Transverse colon (tissue), 4 donors: ENCODE measurements at places on chromosomes 7 and 10. TPM values are rescaled to one million over a fixed set of nuclear protein-coding genes. Genes with fewer than 3 reads are reported as not detected.

The SLC18A3 gene
- 1.5 TPM for total RNA-seq

The PNLIPRP3 gene
- not detected for total RNA-seq

The OR2A5 gene
- total RNA-seq, result not detected

The STRIP2 gene
- 0.82 TPM for total RNA-seq

- no peak overlapping the region for H3K4me3 ChIP-seq
- no peak for DNase-seq
- H3K4me1 ChIP-seq, result peaks cover 28% of the 10 kb centered on the region
- H3K27me3 ChIP-seq, result no peaks in the 10 kb centered on the region
- no peaks in the 10 kb centered on the region for H3K36me3 ChIP-seq
These were observed 89.0 kb upstream of the SVIL start for GRCh38 chr10:29723726-29724125.

DNA sequence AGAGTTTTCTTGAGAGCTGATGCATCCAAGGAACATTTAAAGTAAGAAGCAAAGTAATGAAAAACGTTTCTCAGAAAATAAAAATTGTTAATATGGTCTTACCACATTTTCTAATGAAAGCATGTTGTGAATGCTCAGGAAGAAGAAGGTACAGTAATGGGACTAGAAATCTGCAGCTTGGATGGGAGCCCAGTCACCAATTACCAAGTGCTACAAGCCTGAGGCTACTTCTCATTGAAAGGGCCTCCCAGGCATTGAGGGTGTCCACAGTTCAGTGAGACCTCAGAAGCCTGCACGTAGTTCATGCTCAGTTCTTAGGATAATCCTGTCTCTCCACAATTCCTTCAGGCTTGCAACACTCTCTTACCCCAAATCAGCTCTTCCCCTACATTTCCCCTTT, 17.6 kb downstream of the PTN start:
- no peaks in the 10 kb centered on the region for H3K27me3 ChIP-seq
- DNase-seq, result no peak
- H3K36me3 ChIP-seq, result no peaks in the 10 kb centered on the region
- H3K27ac ChIP-seq, result no peak overlapping the region
- no peak overlapping the region for H3K4me3 ChIP-seq

GRCh38 chr10:12907656-12908055, 93.9 kb downstream of the CCDC3 start:
- no peak for DNase-seq
- no peaks in the 10 kb centered on the region for H3K4me1 ChIP-seq
- H3K27me3 ChIP-seq, result no peaks in the 10 kb centered on the region
- no peak overlapping the region for H3K4me3 ChIP-seq
- no peak overlapping the region for H3K27ac ChIP-seq

GRCh38 chr7:80357530-80357929, 154.3 kb downstream of the GNAT3 start:
- no peak overlapping the region for H3K27ac ChIP-seq
- no peaks in the 10 kb centered on the region for H3K36me3 ChIP-seq
- H3K4me3 ChIP-seq, result no peak overlapping the region
- no peak for DNase-seq
- no peaks in the 10 kb centered on the region for H3K27me3 ChIP-seq

DNA sequence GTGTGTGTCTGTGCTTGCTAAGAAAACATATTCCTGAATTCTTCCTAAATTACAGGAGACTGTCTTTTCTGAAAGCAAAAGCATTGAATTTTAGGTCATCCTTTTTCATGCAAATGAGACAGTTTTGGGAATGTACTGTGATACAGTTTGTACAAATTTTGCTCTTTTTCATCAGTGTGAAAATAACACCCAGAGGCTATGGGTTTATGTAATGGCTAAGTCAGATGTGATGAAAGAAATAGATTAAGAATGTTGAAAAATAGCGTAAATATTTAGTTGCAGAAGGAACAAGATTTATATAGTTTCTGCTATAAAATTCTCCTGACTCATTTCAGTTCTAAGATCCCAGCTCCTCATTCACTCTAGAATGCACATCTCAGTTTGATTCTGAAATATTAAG, 24.6 kb downstream of the POM121L12 start:
- H3K4me1 ChIP-seq, result no peaks in the 10 kb centered on the region
- no peaks in the 10 kb centered on the region for H3K36me3 ChIP-seq
- no peak for DNase-seq
- H3K27ac ChIP-seq, result no peak overlapping the region
- no peak overlapping the region for H3K4me3 ChIP-seq
- H3K27me3 ChIP-seq, result no peaks in the 10 kb centered on the region

- no peak overlapping the region for H3K4me3 ChIP-seq
- H3K27ac ChIP-seq, result no peak overlapping the region
- peaks cover 47% of the 10 kb centered on the region for H3K4me1 ChIP-seq
- DNase-seq, result no peak
These were observed 1.3 kb downstream of the SHH start for GRCh38 chr7:155810770-155811559.

DNA sequence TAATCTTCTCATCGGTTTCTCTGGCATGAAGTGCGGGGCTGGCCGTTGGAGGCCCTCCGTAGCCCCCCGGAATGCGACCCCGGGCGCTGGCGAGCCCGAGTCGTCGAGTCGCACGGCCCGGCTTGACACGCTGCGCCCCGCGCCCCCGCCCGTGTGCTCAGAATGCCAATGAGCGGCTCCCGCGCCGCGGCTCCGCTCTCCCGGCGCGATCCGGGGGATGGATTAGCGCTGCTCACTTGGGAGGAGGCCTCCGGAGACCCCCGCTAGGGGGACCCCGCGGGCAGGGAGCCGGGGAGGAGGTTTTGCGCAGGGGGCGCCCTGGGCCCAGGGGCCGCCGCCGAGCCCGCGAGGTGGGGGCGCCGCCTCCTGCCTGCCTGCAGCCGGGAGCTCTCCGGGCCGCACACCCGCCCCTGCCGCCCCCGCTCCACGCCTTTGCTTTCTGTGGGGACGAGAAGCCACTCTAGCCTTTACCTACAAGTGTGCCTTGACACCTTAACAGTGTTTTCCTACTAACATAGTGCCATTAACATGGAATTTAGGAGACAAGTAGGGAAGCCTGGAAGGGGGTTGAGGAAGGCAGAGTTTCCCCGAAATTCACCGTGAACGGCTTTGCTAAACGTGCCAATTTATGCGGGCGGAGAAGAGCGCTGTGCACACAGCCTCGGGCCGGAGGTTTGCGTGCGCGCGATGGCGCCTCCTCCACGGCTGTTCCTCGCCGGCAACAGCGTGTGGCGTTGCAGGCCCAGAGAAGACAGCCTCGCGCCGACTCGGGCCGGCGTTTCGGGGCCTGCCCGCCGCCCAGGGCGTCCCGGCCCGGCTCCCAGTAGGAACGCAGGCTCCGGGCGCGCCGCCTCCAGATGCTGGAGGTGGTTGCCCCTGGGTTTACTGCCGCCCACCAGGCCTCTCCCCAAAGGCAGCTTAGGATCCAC, 7.1 kb downstream of the SHH start:
- H3K27me3 ChIP-seq, result peaks cover 98% of the 10 kb centered on the region
- no peaks in the 10 kb centered on the region for H3K36me3 ChIP-seq
- DNase-seq, result peak; percentile 61
- no peak overlapping the region for H3K4me3 ChIP-seq

DNA sequence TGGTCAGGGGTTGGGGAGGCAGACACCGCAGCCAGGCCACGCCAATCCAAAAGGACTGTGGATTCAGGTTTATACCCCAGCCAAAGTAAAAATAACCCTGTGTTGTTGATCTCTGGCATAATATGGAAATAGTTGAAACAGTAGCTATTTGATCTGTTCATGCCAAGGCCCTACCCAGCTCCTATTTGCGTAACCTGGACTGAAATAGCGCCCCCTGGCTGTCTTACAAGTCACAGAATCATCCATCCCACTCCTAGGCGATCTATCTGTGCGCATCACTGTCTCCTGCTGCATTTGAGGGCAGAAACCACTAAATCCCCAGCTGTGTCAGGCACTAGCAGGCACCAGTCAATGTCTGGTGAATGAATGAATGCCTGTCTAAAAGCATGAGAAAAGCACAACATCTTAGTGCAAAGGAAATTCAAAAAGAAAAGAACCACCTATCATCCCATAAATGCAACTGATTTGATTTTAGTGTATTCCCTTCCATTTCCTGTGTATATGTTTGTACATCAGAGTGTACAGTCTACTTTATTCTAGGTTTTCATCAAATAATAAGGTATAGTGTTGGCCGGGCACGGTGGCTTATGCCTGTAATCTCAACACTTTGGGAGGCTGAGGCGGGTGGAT, 160.0 kb downstream of the SLIT1 start:
- DNase-seq, result peak; percentile 69
- H3K4me1 ChIP-seq, result peaks cover 5% of the 10 kb centered on the region
- H3K4me3 ChIP-seq, result no peak overlapping the region
- no peak overlapping the region for H3K27ac ChIP-seq

DNA sequence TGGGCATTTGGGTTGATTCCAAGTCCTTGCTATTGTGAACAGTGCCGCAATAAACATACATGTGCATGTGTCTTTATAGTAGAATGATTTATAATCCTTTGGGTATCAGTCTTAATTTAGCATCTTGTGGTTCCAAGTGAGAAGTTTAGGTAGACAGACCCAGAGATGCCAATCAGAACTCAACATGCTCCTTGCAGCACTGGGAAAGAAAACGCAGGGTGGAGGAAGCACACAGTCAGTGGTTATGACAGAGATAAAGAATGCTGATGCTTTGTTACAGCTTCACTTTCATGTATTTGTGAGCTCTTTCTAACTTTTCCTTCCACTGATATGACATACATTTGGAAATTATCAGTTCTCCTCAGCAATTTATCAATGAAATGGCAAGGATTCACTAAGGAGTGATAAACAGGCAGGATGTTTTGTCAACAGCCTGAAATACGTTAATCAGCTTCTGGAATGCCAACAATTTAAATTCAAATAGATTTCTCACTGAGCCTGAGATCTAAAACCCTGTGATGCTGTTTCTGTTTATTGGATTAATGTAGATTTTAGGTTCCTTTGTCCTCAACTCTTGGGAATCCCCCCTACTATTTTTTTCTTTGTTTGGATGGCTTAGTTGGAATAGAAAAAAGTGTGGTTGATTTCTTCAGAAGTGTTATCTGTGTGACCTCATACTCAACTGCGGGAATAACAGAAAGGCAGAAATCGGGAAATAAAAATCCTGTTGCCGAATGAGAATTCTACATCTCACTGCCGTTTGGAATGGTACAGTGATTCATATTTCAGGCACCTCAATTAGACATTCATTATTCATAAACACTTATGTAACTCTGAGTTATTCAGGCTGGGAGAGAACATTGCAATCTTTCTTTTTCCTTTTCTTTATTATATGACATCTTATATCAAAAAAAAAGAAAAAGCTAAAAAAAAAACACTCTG, 675.0 kb downstream of the CNTNAP2 start:
- H3K27me3 ChIP-seq, result no peaks in the 10 kb centered on the region
- DNase-seq, result no peak
- no peaks in the 10 kb centered on the region for H3K36me3 ChIP-seq
- no peaks in the 10 kb centered on the region for H3K4me1 ChIP-seq
- no peak overlapping the region for H3K4me3 ChIP-seq

GRCh38 chr7:130227883-130228575, 20.4 kb downstream of the SSMEM1 start:
- no peak overlapping the region for H3K4me3 ChIP-seq
- H3K4me1 ChIP-seq, result no peaks in the 10 kb centered on the region
- H3K27ac ChIP-seq, result no peak overlapping the region
- H3K36me3 ChIP-seq, result no peaks in the 10 kb centered on the region

DNA sequence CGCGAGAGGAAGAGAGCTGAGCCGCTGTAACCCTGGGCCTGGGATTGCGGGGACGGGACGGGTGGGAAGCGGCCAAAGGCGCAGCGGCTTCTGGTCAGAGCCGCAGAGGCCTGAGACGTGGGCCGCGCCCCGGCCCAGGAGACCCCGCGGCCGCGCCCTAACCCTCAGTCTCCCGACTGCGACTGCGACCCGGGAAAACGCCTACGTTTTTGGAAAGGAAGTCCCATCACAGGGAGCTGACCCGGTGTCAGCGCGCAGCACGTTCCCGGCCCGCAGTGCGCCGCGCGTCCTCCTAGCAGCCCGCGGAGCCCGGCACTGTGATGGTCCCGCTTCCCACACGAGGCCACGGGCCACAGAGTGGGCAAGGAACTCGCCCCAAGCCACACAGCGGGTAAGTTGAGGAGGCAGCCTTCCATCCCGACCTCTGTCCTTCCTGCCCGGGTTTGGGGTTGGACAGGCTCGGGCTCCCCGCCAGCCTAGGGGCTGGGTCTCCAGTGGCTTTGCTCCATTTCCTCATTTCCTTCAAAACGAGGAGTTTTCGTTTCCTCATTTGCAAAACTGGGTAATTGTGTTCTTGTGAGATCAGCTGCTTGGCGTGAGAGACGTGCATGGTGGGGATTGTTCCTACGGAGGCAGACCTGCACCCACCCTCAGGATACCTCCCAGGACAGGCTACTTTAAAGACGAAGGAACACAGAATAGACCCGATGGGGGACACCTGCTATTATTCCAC, 1.2 kb downstream of the GPNMB start:
- no peaks in the 10 kb centered on the region for H3K36me3 ChIP-seq
- peaks cover 59% of the 10 kb centered on the region for H3K27me3 ChIP-seq
- DNase-seq, result peak; percentile 21
- H3K4me3 ChIP-seq, result peak overlapping the region; percentile 42

DNA sequence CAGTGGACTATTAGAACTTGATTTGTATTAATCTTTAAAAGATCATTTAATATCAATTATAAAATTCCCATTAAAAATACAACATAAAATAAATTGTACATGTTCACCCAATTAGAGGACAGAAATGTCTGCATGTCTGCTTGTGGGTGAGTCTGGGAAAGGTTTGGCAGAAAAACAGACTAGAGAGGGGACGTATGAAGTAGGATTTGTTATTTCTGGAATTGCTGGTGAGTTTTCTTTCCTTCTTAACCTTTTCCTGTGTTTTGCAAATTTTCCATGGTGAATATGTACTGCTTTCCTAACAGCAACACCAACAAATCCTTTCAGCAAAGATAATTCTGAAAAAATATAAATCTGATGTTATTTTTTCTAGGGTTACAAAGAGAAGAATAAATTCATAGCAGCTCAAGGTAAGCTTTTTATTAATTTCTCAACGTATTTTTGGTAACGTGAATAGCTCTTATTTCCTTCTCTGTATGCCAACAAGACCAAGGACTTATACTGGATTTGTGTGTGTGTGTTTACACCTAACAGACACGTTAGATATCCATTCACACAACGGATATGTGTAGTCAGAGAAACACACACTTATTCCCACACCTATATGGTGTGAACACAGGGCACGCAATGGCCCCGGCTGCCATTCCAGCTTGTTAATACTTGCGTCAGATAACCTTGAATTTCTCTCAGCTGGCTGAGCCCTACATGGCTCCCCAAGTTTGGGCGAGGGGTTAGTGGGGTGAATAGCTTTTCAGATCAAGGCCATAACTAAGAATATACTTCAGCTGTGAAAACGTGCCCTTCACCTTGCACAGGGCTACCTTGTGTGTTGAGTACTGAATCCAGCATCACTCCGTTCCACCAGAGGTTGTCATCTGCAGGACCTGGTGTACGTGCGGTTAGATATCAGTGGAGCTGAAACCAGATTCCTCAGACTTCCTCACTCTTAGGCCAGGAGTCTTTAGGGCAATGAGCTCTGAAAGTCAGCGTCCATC, 64.6 kb downstream of the MKI67 start:
- H3K36me3 ChIP-seq, result no peaks in the 10 kb centered on the region
- H3K27me3 ChIP-seq, result no peaks in the 10 kb centered on the region
- no peak for DNase-seq

GRCh38 chr10:118300320-118300719, 41.8 kb downstream of the FAM204A start:
- no peaks in the 10 kb centered on the region for H3K4me1 ChIP-seq
- H3K27ac ChIP-seq, result no peak overlapping the region
- no peak for DNase-seq
- no peak overlapping the region for H3K4me3 ChIP-seq
- H3K36me3 ChIP-seq, result no peaks in the 10 kb centered on the region

GRCh38 chr10:22002591-22003176, 846 bp downstream of the DNAJC1 start:
- H3K27me3 ChIP-seq, result no peaks in the 10 kb centered on the region
- H3K27ac ChIP-seq, result peak overlapping the region; percentile 93
- peak overlapping the region; percentile 88 for H3K4me3 ChIP-seq
- H3K36me3 ChIP-seq, result no peaks in the 10 kb centered on the region
